ENCODE measurements at places on chromosomes 1 and 21.

- no peak for DNase-seq
Observed at GRCh38 chr21:15638856-15639549, 90.8 kb upstream of the USP25 start.

DNA sequence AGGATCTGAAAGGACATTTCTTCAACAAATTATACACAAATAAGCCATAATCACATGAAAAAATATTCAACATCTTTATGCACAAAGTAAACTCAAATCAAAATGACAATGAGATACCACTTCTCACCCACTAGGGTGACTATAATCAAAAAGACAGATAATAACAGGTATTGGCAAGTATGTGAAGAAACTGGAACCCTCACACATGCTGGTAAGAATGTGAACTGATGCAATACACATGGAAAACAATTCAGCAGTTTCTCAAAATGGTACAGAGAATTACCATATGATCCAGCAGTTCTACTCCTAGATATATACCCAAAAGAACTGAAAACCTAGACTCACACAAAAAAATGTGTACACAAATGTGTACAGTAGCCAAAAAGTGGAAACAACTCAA lies 62.5 kb downstream of the CHD5 start:
- DNase-seq = no peak

DNA sequence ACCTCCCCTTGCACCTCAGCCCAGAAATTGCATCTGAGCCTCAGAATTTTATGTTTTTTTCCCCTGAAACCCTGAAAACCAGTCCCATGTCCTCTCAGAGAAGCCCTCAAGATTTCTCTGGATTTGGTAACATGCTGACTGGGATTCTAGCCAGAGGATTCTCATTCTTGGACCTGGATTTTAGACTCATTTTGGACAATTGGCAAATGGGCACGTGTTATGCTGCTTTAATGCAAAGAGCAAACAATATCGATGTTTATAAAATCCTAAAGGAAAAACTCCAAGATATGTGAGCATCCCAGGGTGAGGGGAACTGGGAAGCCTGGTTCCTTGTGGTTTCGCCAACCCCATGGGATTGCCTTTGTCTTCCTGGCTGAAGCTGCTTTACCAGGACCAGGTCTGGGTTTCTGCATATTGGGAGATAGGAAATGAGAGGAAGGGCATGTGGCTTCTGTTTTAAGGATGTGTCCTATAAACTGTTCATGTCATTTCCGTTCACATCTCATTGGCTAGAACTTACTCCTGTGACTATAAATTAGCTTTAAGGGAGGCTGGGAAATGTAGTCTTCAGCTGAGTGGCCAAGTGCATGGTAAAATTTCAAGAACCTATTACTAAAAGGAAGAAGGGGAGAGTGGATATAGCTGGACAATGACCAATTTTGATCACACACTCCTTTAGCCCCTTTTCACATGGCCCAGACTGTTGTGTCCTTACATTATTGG lies 27.2 kb upstream of the BCL10 start:
- no peak for DNase-seq

DNA sequence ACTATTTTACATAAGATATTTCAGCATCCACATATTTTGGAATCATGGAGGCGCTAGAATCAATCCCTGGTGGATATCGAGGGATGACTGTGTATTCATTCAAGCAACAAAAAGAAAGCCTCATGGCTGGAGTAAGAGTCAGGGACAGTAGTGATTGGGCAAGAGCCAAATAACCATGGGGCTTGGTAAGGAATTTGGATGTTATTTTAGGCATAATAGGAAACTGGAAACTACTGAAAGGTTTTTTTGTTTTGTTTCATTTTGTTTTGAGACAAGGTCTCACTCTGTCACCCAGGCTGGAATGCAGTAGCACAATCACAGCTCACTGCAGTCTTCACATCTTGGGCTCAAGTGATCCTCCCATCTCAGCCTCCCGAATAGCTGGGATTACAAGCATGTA lies 33.8 kb upstream of the EYA3 start:
- no peak for DNase-seq

GRCh38 chr1:2322065-2322571 lies 69.2 kb downstream of the MORN1 start:
- no peak for DNase-seq

- DNase-seq = no peak
Observed at GRCh38 chr21:19013916-19014315, 610.3 kb upstream of the TMPRSS15 start.

GRCh38 chr1:22772014-22772413 lies 61.4 kb downstream of the EPHB2 start:
- no peak for DNase-seq

DNA sequence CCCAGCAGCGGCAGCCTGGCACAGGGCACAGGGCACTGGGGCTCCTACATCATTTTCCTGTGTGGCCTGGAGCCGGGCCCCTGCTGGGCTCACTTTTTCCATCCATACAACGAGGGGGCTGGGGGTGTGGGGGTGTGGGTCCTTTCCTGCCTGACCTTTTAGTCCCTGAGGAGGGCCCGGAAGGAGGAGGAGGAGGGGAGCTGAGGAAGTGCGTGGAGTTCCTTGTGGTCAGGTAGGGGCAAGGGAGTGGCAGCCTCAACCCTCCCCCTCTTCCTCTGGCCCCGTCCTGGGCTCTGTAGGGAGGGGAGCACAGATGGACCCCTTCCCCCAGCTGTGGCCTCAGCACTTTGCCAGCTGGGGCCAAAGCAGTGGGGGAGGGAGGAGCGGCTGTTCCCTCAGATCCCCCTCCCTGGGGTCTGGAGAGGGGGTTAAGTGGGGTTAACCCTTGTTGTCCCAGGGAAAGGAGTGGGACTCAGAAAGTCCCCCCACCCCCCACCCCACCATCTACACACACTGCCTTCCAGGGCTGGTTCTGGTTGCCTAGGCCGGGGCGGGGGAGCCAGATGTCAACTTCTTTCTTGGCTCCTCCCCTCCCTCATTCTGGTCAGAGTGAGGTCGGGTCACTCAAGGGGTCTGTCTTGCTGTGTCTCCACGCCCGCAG lies 5.7 kb downstream of the NTRK1 start:
- DNase-seq = peak; percentile 35

GRCh38 chr1:5950994-5951785 lies 41.0 kb downstream of the NPHP4 start:
- DNase-seq = no peak

DNA sequence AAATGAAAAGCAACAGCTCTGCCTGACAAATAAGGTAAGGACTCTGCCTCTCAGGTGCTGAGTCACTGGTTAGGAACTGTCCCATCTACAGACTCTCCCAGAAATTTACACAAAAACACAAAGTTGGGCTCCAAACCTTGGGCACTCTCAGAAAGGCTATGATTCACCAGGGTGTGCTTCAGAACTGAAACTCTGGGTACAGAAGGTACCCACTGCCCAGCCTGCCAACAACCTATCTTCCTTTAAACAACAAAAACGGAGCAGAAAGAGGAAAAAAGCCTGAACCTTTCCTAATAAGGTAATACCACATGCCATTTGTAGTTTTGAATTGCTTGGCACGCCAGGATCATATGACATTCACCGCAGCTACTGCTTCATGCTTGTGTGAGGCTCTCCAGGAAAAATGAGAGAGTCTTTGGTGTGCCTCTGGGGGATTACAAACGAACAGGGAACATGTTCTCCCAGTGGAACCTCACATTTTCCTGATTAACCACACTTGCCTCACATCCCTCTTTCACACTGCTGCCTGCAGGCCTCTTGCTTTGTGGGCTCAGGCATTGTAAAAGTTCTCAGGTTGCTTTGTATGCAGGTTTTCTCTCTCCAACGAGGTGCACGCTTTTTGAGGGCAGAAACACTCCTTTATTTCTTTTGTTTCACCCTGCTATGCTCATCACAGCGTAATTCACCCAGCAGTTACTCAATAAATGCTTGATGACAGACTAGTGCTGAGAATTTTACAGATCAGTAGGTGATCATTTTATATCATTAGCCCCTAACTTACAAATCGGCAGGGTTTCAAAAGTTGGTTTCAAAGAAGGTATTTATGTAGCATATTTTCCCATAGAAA lies 65.1 kb downstream of the GADD45A start:
- no peak for DNase-seq

Data from activated T-cell treated with anti-CD3 and anti-CD28 coated beads, Interleukin-2, amount 50 U/mL, for 48 hours (primary cell).